B cell (primary cell): ENCODE measurements at places on chromosomes 12 and 14. TPM values are rescaled to one million over a fixed set of nuclear protein-coding genes. Genes with fewer than 3 reads are reported as not detected.

The DHRS2 gene
- not detected in 2 replicates for total RNA-seq

DNA sequence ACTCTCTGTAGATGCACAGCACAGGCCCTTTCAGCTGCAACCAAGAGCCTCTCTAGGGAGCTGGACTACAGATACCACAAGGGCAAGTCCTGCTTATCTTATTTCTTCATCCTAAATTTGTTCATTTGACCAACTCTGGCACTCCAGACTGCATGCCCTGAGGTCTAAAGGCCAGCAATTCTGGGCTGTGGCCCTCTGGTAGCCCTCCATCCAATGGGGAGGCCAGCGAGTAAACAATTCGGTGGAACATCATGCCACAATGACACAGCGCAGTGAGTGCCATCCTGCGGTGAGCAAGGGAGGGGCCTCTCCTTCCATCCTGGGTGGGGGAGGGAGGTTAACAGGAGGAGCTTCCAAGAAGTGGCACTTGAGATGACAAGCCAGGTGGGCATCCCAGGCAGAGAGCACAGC, 652 bp upstream of the SELPLG start:
- peak; percentile 59 for DNase-seq

The TEX52 gene
- not detected in 2 replicates for total RNA-seq

The CCND2 gene
- total RNA-seq, result 20.6 and 23.0 TPM in 2 replicates

The RNASE3 gene
- total RNA-seq, result not detected in 2 replicates

DNA sequence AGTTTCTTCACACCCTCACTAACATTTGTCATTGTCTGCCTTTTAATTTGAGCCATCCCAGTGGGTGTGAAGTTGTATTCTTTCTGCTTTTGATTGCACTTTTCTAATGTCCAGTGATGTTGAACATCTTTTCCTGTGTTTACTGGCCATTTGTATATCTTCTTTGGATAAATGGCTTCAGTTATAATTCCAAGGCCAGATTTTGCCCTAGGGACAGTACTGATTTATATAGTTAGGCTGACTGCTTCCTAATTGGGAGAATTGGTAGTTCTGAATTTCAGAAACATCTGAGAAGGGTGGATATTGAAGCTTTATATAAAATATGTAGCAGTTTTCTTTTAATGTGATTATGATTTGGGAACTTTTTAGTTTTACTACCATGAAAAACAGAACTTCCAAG, 97.4 kb downstream of the BORCS5 start:
- no peak for DNase-seq

DNA sequence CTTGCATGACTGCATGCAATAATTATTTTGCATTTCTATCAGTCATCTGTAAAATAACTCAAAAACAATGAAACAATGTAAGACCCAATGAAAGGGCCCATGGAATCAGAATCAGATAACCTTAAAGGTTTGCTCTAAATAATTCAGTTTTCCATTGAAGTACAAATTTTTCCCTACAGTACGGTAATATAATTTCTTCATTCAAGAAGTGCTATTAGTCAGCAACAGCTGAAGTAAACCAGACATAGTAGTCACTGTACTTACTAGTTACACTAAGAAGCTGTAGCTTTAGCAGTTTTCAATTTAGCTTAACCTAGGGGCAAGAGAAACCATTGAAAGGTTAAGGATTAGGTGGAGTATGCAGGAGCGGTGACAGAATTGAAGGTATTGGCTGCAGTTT, 43.5 kb downstream of the BCAT1 start:
- no peak for DNase-seq

DNA sequence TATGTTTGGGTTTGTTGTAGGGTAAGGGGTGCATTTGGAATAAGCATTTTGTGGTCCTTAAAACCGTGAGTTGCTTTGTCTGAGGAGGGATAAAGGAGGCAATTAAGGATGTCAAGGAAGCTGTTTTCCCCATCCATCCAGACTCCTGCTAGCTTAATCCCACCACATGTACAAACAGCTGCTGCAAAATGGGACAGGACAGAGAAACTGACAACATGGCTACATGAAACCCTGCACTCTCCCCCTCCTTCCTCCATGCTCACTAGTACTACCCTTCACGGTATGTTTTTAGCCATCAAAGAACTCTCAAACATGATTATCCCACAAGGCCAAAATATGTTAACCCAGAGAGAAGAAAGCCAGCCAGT, 20.6 kb downstream of the ST8SIA1 start:
- DNase-seq, result no peak
